Amygdala (tissue), 56 donors: ENCODE measurements at places on chromosomes 5 and 9.

GRCh38 chr5:8349855-8350254 is 480.9 kb downstream of the MTRR start:
- DNase-seq: no peak

GRCh38 chr9:122158202-122158601 is 1.4 kb downstream of the NDUFA8 start:
- DNase-seq: no peak

DNA sequence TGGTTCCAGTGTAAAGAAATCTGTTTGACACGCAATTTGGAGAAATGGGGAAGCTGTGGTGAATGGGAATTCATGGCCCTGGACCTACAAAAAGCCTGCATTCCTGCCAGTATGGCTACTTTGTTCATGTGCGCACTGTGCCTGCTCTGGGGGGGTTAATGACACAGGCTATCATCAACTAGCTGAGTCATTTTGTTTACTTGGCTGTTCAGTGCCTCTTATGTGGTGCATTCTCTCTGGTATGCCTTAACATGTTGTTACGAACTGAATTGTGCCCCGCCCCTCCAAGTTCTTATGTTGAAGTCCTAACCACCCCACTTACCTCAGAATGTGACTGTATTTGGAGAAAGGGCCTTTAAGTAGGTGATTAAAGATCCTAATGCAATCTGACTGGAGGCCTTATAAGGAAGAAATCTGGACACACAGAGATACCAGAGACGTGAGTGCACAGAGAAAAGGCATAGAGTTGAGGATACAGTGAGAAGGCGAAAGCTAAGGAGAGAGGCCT is 20.4 kb upstream of the UBAP1 start:
- DNase-seq: no peak

- DNase-seq: no peak
Measured at GRCh38 chr5:180801596-180802324, 846 bp downstream of the MGAT1 start.

GRCh38 chr5:17302604-17303003 is 85.2 kb downstream of the BASP1 start:
- DNase-seq: no peak

GRCh38 chr9:120477534-120478001 is 102.4 kb downstream of the CDK5RAP2 start:
- DNase-seq: no peak

DNA sequence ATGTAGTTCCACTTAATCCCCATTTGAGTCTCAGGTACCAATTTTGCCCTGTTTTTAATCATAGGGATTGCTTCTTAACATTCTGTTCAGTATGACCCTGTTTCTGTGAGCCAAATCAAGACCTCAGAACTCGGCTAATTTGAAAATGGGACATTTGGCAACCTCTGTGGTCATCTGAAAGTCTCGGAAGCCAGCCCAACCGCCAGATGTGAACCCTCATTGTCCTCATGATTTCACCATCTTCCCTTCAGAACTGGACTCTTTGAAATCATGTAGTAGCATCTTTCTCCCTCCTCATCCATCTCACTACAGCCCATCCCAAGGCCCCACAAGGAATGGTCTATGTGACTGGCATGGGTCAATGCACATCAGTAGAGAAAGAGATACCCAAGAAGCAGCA is 88.9 kb downstream of the S1PR3 start:
- no peak for DNase-seq

DNA sequence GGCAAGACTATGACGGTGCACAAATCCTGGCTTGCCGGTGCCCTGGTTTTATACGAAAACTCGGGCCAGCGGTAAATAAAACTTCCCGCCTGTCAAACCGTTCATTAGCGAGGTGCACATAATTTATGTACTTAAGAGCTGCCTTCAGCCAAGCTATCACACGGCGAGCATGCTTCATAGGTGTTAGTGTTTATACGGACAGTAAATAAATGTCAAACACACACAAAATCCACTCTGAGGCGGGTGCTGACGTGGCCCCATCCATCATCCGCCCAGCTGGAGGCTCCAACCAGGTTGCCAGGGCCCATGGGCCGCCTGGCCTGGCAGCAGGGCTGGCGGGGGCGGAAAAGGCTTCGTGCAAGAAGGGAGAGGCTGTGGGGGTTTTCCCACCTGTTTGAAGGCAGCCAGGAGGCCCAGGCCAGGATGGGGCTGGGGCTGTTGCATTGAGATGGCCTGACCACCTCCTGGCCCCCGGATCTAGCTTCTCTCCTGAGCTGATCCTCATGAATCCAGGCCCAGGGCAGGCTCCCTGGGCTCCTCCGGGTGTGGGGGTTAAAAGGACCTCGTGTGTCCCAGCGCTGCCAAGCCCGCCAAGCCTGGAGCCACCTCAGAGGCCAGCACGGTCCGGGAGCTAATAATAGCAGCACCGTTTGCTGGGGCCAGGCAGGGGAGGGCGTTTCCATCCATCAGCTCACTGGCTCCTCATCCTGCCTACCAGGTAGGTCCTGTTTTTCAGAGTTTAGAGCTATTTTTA is 43.2 kb downstream of the BARX1 start:
- no peak for DNase-seq

- no peak for DNase-seq
Measured at GRCh38 chr9:68489646-68490045, 51.0 kb downstream of the TMEM252 start.

GRCh38 chr5:160539431-160539830 is 117.8 kb downstream of the PTTG1 start:
- DNase-seq: no peak

DNA sequence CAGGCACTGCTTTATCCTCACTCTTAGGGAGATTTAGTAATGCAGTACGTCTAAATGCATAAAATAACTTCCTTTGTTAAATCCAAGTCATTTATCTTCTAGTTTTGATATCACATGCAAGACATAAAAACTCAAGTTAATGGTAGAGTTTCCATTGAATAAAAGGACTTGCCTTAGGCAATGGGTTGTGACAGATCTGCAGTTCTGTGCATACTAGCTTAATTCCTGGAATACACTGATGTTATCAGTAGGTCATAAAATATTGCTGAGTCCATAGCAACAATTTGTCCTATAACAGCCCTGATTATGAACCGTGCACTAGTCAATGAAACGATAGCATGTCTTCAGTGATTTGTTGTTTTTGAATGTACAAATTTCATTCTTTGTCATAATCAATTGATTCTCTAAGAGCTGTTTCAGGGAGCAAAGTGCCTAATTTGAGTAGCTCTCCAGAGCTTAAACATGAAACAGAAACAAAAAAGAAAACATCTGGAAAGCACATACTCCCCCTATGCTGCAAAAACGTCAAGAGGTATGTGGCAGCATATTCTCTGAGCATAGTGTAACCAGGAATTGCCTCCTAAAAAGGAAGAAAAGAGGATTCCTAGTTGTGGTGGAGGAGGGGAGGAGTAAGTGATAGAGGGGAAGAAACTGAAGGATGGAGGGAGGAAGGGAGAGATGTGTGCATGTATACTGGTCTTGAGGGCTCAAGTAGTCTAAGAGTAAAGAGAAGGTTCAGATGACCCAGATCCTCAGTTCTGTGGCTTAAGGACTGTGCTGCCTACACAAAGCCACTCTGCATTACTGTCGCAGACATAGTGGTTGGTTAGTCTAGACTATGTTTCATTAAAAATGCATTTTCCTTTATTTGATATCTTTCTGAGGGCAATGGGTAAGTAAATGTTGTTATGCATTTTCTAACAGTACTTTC is 589.2 kb downstream of the PRR16 start:
- no peak for DNase-seq

DNA sequence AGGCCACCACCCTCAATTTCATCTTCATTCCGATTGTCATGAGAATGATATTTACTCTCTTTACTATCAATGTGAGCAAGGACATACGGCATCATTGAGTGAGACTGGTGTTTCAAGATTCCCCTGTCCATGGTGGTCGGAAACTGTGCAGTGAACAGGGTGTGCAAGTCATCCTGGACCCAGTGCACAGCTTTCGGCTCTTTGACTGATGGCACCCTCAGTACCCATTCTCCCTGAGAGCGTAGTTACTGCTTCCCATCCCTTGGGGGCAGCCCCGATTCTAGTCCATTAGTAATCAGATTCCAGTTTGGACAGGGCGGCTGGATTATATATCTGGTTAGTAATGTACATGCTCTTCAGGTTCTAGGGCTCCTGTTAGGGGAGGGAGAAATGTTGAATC is 61.7 kb upstream of the SUB1 start:
- no peak for DNase-seq

DNA sequence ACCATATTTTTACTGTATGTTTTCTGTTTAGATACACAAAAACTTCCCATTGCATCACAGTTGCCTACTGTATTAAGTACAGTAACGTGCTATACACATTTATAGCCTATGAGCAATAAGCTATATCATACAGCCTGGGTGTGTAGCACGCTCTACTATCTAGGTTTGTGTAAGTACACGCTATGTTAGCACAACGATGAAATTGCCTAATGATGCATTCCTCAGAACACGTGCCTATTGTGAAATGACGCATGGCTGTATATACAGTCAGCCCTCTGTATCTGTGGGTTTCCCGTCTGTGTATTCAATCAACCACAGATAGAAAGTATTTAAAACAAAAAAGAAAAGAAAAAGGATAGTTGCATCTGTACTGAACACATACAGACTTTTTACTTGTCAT is 64.2 kb downstream of the SGCD start:
- no peak for DNase-seq

- DNase-seq: no peak
Measured at GRCh38 chr9:72349911-72350310, 15.1 kb downstream of the ZFAND5 start.

- DNase-seq: no peak
Measured at GRCh38 chr9:123820139-123820538, 109.8 kb downstream of the DENND1A start.

GRCh38 chr5:171715551-171715950 is 70.1 kb upstream of the SMIM23 start:
- no peak for DNase-seq

DNA sequence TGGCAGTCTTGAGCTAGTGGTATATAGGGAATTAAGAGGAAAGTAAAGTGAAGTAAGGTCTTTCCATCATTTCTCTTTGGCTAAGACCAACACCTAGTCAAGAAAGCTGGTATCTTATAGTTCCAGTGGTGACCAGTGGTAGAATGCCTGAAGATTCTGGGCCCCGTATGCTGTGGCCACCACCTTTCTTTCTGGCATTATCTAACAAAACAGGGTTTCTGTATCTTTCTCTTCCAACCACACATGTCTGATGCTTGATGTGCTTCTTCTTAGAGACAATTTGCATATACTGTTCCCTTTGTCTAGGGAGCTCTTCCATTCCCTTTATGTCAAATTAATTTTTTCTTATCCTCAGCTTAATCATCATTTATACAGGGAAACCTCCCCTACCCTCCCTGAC is 109.9 kb upstream of the SSBP2 start:
- DNase-seq: no peak

DNA sequence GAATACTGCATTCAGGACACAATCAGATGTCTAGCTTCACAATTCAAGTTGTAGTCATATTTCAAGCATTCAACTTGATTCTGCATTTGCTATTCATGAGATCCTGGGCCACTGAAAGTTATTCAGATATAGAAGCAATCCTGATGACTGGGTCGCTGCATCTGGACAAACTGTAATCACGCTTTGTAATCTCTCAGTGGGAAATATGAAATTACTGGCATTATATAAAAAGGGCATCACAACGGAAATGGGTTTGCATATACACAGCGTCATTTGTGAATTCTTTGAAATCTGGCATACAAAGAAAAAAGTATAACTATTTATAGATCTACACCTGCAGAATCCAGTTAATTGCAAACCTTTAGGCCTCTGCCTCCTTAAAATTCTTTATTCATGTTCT is 102.2 kb downstream of the PARP8 start:
- no peak for DNase-seq

GRCh38 chr9:134585746-134586706 is 55.6 kb upstream of the COL5A1 start:
- no peak for DNase-seq

GRCh38 chr5:72649449-72649848 is 142.2 kb upstream of the ZNF366 start:
- DNase-seq: no peak

DNA sequence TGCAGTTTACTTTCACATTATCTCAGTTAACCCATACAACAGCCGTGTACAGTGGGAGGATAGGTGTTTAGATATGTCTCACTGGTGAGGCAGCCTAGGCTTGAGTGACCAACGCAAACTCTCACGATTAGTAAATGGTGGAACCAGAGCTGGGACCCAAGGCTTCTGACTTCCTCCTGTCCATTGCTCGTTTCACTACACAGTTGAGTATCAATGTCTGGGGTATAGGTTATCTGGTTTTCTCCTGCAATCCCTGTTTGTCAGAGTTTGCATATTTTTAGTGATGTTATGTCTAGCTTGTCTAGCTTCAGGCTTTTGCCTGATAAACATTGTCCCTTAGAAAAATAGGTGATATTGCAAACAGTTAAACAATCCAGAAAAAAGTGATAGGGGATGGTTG is 62.6 kb downstream of the NUP214 start:
- no peak for DNase-seq

GRCh38 chr9:132669319-132669697 is 475 bp downstream of the DDX31 start:
- no peak for DNase-seq

- DNase-seq: no peak
Measured at GRCh38 chr5:172727551-172727950, 43.4 kb downstream of the DUSP1 start.

DNA sequence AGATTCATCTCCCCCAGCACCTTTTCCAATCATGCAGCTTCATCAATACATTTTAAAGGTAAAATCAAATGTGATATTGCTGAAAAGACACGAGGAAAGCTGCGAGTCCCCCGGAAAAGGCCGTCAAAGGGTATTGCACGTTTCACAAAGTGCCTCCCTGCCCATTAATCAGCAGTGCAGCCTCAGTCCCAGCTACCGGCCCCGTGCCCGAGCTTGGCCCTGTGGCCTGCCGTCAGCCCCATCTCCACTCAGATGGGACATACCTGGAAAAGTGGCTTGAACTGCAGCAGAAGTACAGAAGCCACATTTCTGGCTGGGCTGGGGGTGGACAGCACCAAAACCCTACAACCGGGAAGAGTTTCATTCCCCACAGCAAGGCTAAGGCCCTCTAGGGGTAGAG is 39.9 kb upstream of the EQTN start:
- no peak for DNase-seq

GRCh38 chr9:86353655-86354010 is 577 bp downstream of the TUT7 start:
- no peak for DNase-seq

DNA sequence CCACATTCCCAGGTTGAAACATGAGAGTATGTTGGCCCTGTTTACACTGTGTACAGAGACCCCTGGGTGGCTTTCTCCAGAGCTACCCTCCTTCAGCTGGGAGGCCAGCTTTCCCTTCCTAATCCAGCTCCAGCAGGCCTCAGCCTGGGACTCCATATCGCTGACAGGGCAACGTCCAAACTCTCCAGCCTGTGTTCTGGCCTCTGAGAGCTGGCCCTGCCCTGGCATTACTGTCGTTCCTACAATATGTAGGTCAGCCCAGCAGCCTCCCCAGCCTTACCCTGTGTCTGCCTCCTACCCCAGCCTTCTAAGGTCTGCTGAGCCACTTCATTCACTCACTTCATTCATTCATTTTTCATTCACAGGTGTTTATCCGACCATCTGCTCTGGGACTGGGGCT is 8.3 kb upstream of the EEIG1 start:
- no peak for DNase-seq

- no peak for DNase-seq
Measured at GRCh38 chr9:21559402-21560280, 77.5 kb upstream of the IFNE start.
